ENCODE measurements at places on chromosomes 3 and 15.

- H3K36me3 ChIP-seq, result no peaks in the 10 kb centered on the region
- DNase-seq, result no peak
- H3K4me3 ChIP-seq, result no peak overlapping the region
- no peak overlapping the region for H3K27ac ChIP-seq
- no peaks in the 10 kb centered on the region for H3K4me1 ChIP-seq
These were observed 63.7 kb upstream of the UBE2Q2 start for GRCh38 chr15:75779504-75779903.

GRCh38 chr15:73892446-73893226 is 19.3 kb downstream of the TBC1D21 start:
- no peaks in the 10 kb centered on the region for H3K4me1 ChIP-seq
- DNase-seq, result no peak
- no peak overlapping the region for H3K27ac ChIP-seq
- H3K27me3 ChIP-seq, result peaks cover 8% of the 10 kb centered on the region

DNA sequence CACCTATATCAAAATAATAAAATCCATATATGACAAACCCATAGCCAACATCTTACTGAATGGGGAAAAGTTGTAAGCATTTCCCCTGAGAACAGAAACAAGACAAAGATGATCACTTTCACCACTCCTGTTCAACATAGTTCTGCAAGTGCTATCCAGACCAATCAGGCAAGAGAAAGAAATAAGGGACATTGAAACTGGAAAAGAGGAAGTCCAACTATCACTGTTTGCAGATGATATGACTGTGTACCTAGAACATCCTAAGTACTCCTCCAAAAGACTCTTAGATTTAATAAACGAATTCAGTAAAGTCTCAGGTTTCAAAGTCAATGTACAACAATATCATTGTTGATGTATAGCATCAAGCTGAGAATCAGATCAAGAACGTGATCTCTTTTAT is 35.6 kb upstream of the FGF7 start:
- no peak overlapping the region for H3K4me3 ChIP-seq
- no peaks in the 10 kb centered on the region for H3K4me1 ChIP-seq
- DNase-seq, result no peak
- no peaks in the 10 kb centered on the region for H3K36me3 ChIP-seq
- no peaks in the 10 kb centered on the region for H3K27me3 ChIP-seq

DNA sequence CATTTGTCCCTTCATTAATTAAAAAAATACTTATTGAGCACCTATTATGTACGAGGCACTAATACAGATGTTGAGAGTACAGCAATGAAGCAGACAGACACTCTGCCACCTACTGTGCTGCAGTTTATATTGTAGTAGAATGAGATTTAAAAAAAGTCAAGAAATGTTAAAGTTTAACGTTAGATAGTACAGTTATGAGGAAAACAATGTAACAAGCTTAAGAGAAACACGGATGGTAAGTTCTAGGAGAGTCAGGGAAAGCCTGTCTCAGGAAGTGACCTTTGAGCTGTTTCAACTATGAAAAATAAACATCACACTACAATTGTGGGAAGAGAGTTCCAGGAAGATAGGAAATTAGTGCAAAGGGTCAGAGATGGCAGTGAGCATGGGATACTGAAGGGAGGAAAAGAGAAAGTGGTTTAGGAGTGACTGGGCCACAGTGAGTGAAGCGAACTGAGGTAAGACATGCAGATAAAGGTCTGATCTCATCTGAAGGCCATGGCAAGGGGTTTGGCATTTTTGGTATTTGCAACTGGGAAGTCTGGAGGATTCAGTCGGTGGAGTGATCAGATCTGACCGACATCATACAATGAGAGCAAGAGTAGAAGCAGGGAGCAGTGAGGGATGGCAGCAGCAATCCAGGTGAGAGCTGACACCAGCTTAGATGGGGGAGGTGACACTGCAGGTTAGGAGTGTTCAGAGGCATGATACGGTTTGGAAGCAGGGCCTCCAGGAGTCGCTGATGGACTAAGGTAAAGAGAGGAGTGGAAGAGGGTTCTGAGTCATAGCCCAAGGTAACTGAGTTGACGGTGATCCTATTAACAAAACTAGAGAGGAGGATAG is 28.5 kb downstream of the PLSCR4 start:
- H3K36me3 ChIP-seq, result no peaks in the 10 kb centered on the region
- peaks cover 48% of the 10 kb centered on the region for H3K4me1 ChIP-seq
- no peak for DNase-seq
- H3K4me3 ChIP-seq, result no peak overlapping the region

GRCh38 chr3:110625201-110625747 is 446.3 kb upstream of the NECTIN3 start:
- no peak for DNase-seq
- no peak overlapping the region for H3K27ac ChIP-seq

DNA sequence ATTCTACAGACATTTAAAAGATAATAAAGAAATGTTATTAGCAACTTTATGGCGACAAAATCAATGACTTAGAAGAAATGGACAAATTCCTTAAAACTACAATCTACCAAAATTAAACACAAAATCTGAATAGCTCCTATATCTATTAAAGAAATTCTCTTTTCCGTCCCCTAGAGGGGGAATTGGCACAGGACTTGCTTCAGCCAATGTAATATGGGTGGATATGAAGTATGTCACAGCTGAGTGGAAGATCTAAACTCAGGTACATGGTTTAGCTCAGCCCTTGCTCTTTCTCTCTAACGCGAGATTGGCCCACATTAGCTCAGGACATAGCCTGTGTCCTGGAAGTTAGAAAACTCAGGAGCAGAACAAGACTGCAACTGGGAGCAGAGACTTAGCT is 79.3 kb downstream of the DNAH12 start:
- no peaks in the 10 kb centered on the region for H3K36me3 ChIP-seq
- H3K4me1 ChIP-seq, result no peaks in the 10 kb centered on the region
- no peak overlapping the region for H3K4me3 ChIP-seq
- H3K27ac ChIP-seq, result no peak overlapping the region
- no peaks in the 10 kb centered on the region for H3K27me3 ChIP-seq
- DNase-seq, result no peak

DNA sequence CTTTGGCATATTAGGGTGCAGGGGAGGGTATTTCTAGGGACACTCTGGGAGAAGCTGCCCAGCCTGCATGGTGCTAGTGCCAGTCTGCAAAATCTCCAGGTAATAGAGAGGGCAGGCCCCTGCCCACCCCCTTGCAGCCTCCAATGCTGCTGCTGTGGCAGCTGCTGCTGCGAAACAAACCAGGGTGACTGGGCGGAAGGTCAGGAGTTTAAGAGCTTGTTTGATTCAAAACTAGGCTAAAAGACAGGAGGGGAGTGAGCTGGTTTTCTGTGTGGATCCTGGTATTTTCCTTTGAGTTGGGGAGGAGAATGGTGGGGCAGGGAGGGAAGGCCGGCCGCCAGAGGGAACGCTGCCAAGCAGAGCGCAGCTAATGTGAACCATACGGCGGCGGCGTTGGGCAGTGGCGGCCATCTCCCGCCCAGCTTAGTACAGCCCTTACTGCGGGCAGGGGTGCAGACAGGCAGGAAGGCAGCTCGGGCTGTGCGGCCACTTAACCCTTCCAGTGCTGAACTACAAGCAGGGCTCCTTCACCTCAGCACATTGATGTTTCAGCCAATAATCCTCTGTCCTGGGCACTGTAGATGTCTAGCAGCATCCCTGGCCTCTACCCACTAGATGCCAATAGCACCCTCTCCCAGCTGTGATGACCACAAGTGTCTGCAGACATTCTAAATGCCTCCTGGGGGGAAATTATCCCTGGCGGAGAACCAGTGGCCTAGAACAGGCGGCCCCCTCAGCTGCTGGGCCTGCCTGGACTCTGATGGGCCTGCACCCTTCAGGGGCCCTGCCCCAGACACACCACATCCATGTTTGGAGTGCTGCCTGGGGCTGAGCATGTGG is 125.7 kb downstream of the EEFSEC start:
- H3K4me3 ChIP-seq, result peak overlapping the region; percentile 12
- peaks cover 90% of the 10 kb centered on the region for H3K4me1 ChIP-seq
- H3K36me3 ChIP-seq, result no peaks in the 10 kb centered on the region
- peak overlapping the region; percentile 17 for H3K27ac ChIP-seq
- H3K27me3 ChIP-seq, result no peaks in the 10 kb centered on the region
- peak; percentile 80 for DNase-seq

DNA sequence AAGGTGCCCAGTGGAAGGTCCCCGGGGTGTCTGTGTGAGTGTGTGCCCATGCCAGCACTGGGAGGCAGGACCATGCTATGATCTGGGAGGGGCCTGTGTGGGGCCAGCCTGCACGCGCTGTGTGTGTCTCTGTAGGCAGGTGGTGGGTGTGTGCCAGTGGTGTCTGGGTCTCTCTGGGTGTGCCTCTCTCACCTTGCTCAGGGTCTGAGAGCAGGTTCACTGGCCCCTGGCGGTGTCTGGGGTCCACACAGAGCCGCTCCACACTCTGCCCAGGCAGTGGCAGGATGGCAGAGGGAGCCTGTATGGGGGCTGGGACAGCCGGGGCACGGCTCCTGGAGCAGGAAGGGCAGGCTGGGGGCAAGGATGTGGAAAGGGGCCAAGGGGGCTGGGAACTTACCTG is 12.6 kb downstream of the ITIH4 start:
- H3K27me3 ChIP-seq, result no peaks in the 10 kb centered on the region
- H3K4me1 ChIP-seq, result no peaks in the 10 kb centered on the region
- DNase-seq, result no peak
- no peak overlapping the region for H3K27ac ChIP-seq

DNA sequence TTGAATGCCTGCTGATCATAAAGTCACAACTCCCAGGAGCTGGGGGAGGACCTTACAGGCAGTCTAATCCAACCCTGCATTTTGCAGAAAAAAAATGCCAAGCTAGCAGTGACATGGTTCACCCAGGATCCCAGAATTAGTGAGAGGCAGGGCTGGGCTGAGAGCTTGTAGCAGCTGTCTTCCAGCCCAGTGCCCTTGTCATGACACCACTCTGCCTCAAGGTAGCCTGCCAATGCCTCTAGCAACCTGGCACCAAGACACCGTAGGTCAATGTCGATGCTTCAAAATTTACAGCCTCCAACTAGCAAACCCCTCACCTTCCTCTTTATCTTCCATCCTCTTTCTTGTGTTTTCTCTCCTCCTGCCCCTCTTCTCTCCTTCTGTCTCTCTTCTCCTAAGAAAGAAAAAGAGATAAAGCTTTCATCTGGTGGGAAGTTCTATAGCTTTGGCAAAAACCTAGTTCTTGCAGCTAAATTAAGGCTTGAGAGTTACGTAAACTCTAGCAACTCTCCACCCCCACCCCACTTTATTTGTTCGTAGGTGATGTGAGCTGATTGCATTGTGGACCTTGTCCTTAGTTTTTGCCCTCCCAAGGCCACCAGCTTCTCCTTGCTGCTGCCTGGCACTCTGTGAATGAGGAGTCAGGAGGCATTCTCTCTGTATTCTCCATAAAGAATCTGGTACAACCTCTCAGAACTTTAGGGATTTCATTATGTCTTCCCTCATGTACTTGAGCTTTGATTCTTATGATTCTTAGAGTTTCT is 18.3 kb upstream of the BFSP2 start:
- H3K27ac ChIP-seq, result no peak overlapping the region
- H3K36me3 ChIP-seq, result no peaks in the 10 kb centered on the region
- peaks cover 25% of the 10 kb centered on the region for H3K27me3 ChIP-seq
- H3K4me1 ChIP-seq, result peaks cover 10% of the 10 kb centered on the region
- H3K4me3 ChIP-seq, result no peak overlapping the region
- no peak for DNase-seq

- no peaks in the 10 kb centered on the region for H3K36me3 ChIP-seq
- H3K27ac ChIP-seq, result no peak overlapping the region
- no peak for DNase-seq
These were observed 1.7 kb downstream of the SCN11A start for GRCh38 chr3:39050029-39050428.

- no peaks in the 10 kb centered on the region for H3K27me3 ChIP-seq
- H3K4me1 ChIP-seq, result peaks cover 11% of the 10 kb centered on the region
- no peak for DNase-seq
- peaks cover 93% of the 10 kb centered on the region for H3K36me3 ChIP-seq
- H3K27ac ChIP-seq, result no peak overlapping the region
These were observed 19.5 kb downstream of the COPS2 start for GRCh38 chr15:49135911-49136310.

- H3K4me3 ChIP-seq, result no peak overlapping the region
- DNase-seq, result no peak
- H3K36me3 ChIP-seq, result no peaks in the 10 kb centered on the region
These were observed 162.8 kb downstream of the PTPRG start for GRCh38 chr3:61724183-61724582.
